Activated T-cell treated with anti-CD3 and anti-CD28 coated beads, Interleukin-2, amount 50 U/mL, for 48 hours (primary cell): ENCODE measurements at places on chromosomes 11 and 22.

DNA sequence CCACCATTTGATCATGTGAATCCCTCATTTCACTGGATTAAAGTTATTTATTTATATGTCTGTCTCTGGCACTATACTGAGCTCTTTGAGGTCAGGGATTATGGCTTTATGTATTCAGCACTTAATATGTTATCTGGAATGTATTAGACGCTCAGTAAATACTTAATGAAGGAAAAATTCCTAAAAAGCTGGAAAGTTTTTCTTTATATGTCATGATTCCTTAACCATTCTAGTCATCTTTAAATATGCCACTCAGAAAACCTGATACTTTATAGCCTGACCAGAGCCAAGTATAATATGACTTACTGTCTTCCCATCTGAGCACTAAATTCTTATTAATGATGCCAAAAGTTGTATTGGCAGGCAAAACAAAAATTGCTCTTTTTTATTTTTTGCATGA lies 27.1 kb downstream of the RNF169 start:
- no peak for DNase-seq

DNA sequence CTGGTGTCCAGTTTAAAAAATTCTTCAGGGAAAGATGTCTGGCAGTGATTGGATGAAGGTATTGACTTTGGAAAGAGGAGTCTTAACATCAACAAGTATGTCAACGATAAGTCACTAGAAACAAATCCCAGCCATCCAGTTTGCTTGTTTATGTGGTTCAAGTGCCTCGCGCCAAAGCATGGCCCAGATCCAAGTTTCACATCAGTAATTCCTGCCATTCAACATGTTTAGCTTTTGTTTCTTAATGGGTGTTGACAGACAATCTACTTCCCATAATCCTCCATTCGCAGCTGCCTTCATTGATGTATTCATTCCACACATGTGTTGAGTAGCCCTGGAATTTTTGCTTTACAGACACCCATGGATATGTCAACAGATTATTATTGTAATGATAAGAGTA lies 77.8 kb downstream of the UBASH3B start:
- DNase-seq: no peak

DNA sequence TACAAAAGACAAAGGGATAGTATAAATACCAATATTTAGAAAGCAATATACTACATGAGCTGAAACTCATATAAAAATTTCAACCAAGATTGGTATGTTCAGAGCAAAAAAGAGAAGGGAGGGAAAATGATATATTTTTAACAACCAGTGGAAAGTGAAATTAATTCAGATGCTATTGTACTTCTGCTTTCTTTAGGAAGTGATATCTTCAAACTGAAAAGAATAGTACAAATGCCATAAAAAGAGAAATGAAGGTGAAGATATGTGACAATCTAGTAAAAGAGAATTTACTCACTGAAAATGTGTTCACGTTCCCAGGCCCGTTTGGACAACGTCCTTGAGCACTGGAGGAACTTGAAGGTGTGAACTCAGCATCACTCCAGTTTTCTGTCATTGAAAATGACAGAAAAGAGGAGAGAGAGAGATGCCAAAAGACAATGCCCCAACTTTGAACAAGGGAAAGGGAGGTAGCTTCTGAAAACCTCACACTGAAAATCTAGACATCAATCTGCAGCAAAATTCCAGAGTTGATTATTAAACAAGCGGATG lies 47.5 kb downstream of the SC5D start:
- no peak for DNase-seq

DNA sequence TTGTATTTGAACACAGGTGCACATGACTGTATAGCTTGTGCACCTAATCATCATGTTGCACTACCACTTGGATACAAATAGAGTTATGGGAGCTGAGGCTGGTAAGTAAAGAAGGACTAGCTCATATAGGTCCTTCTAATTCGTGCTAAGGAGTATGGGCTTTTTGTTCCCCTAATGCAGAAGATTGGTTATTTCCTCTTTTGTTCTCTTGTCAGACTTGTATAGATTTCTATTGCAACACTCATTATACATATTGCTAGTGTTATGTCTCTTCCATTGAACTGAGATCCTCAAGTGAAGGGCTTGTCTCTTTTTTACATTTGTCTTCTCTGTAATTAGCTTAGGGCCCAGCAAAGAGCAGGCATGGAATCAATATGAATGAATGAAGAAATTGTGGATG lies 54.1 kb upstream of the ARHGAP20 start:
- DNase-seq: no peak

DNA sequence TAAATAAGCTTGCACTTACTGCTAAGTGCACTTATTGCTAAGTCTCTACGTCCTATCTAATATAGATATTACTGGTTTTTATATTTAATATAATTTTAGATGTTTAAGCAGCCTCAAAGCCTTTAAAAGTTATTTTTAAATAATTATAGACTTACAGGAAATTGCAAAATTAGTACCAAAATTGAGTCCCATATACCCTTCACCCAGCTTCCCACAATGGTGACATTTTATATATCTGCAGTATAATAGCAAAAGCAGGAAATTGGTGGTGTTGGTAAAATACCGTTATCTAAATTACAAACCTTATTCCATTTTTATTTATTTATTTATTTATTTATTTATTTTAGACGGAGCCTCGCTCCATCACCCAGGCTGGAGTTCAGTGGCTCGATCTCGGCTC lies 1.9 kb upstream of the AP1B1 start:
- DNase-seq: no peak

DNA sequence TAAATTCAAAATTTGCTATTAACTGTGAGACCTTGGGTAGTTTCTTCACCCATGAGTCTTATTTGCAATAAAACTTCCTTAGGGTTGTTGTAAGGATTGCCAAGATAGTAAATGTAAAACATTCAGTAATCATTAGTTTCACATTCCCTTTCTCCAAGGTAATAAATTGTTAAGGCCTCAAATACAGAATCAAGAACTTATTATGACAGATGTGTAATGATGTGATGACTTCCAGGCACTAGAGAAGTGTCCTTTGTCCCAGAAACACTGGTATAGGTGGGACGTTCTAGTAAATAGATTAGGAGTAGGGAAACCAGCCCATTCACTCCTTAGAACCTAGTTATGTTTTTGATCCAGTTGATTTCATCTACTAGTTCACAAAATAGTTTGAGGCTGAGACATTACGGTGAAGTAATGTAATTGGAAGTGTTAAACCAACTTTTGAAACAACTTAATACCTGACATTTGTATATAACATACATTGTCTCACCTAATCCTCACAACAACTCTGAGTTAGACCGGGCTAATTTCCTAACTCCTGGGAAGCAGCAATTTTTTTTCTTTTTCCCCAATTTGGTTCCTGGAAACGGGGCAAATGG lies 25.5 kb downstream of the CTNND1 start:
- DNase-seq: no peak

DNA sequence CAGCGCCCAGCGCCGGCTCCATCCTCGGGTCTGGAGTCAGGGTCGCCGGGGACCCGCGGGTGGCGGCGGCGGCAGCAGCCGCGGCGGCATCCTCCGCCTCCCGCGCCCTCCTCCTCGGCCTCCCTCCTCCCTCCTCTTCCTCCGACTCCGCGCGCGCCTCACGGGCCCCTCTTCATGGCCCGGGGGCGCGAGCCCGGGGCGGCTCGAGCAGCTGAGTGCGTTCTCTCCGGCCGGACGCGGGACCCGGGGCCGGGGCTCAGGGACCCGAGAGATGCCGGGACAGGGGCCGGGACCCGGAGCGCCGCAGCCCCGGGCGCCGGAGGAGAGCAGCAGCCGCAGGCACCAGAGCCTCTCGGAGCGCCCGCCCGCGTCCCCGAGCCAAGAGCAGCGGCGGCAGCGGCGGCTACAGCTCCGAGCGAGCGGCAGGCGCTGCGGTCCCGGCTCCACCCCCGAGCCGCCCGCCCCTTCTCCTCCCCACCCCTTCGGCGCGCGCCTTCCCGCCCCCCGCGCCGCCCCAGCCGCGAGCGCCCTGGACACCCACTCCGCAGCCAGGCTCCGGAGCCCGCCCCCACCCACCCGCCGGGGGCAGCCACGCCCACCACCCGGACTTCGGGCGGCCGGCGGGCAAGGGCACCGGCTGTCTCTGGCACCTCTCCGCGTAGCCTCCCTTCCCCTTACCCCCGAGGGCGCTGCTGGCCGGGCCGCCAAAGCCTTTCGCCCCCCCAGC lies at the start of gene CHST1:
CHST1 (minus strand) TSS at position 417 of the 727 bp plus-strand sequence. CDS start 14,699 bp downstream, outside the sequence.
- DNase-seq: peak; percentile 41

- no peak for DNase-seq
Measured at GRCh38 chr11:43895601-43896000, 15.0 kb downstream of the ALKBH3 start.

DNA sequence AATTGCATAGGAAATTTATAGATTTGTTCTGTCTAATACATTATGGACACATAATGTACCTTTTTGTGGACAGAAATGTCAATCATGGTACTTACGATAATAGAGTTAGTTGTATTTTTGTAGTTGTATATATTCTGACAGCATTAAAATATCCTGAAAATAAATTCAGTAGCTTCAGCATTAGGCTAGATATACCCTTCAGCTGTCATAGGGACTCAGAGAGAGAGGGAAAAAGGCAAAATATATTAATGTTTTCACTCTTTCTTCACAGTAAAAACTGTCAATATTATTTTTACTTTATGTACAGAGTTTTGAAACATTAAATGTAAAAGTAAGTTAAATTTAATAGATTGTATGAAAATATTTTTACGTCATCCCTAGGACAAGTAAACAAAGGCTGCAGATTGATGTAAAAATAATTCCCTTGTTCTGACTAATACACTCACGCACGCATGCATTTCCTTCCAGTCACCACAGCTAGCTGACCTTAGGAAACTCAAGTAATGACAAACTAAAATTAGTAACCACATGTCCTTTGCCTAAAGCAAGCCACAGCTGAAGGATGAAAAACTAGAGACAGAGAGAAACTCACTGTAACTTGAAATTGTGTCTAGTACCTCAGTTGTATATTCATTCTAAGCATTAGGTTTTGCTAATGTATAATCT lies 104.7 kb upstream of the CARD18 start:
- DNase-seq: no peak

GRCh38 chr11:65646958-65647701 lies 9.2 kb downstream of the SIPA1 start:
- no peak for DNase-seq

GRCh38 chr22:23745791-23746190 lies 5.1 kb downstream of the ZNF70 start:
- no peak for DNase-seq

DNA sequence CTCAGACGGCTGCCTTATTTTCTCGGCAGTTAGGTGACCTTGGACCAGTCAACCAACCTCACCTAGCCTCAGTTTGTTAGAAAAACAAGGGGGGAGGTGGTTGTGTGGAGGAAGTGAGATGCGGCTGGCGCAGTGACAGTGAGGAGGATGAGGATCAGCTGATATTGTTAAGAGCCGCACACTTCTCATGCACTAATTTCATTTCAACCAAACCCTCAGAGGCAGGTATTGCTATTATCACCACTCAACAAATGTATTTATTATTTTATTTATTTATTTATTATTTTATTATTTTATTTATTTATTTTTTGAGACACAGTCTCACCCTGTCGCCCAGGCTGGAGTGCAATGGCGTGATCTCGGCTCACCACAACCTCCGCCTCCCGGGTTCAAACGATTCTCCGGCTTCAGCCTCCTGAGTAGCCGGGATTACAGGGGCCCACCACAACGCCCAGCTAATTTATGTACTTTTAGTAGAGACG lies 2.1 kb downstream of the LGALS1 start:
- no peak for DNase-seq

DNA sequence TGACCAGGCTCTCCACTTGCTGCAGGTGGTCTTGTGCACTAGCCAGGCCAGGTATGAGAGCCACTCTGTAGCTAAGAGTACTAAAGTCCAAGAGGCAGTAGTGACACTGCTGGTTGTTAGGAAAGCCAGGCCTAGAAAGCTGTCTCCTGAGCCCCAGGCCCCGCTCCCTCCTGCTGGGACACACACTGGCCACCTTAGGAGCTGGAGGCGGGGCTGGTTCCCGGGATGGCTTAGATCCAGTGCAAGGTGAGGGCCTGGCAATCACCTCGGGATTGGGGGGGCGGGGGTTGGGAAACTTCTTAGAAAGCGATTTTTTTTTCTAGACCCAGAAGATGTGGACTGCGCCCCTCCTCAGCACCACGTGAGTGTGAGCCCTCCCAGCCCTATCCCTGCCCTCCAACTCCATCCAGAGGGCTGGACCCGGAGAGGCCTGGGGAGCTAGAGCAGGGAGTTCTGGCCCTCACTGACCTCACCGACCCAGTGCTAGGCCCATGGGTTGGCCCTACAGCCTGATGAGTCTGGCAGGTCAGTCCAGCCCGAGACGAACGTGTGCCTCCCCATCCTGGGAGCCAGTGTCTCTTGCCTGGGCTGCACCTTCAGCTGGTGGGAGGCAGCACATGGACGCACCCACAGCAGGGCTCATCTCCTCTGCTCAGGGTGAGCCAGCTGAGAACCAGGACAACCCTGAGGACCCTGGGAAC lies 18.1 kb downstream of the SLC37A2 start:
- DNase-seq: no peak

- DNase-seq: no peak
Measured at GRCh38 chr11:10401256-10401655, 53.8 kb upstream of the AMPD3 start.

DNA sequence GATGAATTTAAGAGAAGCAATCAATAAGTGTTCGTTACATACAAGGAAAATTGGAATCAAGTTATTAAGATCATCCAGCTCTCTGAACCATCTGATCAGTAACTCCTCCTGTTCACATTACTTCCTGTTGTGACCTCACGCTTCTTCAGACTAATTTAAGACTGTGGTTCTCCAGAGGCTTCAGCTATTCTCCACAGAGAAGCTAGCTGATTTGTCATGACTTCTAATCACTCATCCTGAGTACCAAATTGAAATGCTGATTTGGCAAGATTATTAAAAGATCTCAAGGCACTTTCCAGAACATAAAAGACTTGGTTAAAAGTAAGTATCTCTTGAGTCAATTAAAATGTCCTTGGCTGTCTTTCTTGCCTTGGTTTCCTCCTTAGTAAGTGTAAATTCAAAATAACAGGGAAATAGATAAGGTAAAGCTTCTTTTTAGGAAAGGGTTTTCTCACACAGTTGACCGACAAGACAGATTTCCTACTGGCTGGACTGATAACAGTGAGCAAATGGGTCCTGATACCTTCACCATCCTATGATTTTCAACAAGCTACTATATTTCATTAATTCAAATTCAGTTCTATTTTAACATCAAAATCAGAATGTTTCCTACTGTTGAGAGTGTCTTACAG lies 38.5 kb downstream of the GAB2 start:
- no peak for DNase-seq

- no peak for DNase-seq
Measured at GRCh38 chr11:34151166-34151565, 45.7 kb downstream of the NAT10 start.
